ENCODE measurements at places on chromosomes 12 and 14. TPM values are rescaled to one million over a fixed set of nuclear protein-coding genes. Genes with fewer than 3 reads are reported as not detected.

Gene GPR84
- not detected for total RNA-seq

Gene VASH1
- total RNA-seq: 4.5 TPM

Gene DLK1
- not detected for total RNA-seq

Gene C12orf60
- 1.5 TPM for total RNA-seq

Gene ACACB
- total RNA-seq: 9.1 TPM

Measured in fibroblast of lung (primary cell).